Tongue (tissue), 3 donors: ENCODE measurements at places on chromosomes 1 and 21. TPM values are rescaled to one million over a fixed set of nuclear protein-coding genes. Genes with fewer than 3 reads are reported as not detected.
A peak's percentile ranks its signal among the peaks of the same experiment; 100 is the strongest.

FLG2 gene
- 0.21 TPM for total RNA-seq

TTC4 gene
- total RNA-seq = 42.4 TPM

DNA sequence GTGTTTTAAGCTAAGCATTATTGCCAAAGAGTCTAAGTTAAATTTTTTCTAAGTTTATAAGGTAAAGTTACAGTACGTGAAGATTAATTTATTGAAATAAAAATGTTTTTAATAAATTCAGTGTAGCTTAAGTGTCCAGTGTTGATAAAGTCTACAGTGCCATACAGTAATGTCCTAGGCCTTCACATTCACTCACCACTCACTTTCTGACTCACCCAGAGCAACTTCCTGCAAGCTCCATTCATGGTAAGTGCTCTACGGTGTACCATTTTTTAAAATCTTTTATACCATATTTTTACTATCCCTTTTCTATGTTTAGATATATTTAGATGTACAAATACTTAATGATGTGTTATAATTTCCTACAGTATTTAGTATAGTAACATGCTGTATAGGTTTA is 173.2 kb downstream of the CACNA1E start:
- no peak for DNase-seq

MCL1 gene
- 256 TPM for total RNA-seq

DNA sequence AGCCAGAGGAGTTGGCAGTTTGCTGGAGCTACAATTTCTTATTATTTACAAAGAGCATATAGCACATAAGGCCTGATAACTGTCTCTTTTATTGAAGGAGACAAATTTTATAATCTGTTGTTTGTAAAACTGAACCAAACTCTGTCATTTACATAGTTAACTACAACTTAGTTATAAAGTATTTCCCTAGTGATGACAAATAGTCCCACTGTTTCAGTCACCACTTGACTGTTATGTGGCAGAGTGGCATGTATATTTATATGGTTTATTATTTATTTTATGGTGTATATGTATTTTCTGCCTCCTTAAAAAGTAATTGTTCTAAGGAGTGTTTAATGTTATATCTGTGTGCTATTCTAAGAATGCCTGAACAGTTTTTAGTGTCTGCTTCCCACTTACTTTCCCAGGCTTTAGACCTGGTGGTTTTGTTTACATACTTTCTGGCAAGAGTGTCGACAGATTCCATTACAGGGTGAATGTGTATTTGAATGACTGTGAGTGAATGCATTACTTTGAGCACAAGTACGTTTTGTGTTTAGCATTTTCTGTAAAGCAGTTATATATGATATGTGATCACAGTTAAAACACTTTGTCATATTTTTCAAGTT is 10.0 kb downstream of the TSEN15 start:
- DNase-seq = peak; percentile 40

DNA sequence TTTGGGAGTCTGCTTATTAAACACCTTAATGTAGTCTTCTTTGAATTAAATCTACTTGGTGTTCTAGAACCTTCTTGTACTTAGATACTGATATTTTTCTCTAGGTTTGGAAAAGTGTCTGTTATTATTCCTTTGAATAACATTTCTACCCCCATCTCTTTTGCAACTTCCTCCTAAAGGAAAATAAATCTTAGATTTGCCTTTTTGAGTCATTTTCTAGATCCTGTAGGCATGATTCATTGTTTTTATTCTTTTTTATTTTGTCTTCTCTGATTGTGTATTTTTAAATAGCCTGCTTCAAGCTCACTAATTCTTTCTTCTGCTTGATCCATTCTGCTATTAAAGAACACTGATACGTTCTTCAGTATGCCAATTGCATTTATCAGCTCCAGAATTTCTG is 155.9 kb upstream of the NEGR1 start:
- no peak for DNase-seq

OLFML2B gene
- total RNA-seq = 45.7 TPM

CR2 gene
- not detected for total RNA-seq

DNA sequence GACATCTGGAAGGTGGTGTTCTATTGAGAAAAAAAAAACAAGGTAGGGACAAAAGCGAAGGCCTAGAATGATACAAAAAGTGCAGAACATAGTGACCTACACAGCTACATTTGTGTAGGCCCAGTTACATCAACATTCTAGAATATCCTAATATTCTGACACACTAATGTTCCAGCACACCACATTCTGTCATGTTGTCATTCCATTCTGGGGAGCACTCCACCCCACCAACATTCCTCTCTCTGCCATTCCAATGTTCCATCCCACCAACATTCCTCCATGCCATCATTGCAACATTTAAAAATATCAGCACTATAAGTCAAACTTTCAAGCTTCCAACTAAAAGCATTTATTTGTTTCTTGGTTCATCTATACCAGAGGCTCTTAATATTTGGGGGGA is 28.5 kb downstream of the COA7 start:
- DNase-seq = no peak

GRCh38 chr1:207812778-207813511 is 61.1 kb downstream of the CD46 start:
- DNase-seq = no peak

CLEC20A gene
- total RNA-seq = not detected

DNA sequence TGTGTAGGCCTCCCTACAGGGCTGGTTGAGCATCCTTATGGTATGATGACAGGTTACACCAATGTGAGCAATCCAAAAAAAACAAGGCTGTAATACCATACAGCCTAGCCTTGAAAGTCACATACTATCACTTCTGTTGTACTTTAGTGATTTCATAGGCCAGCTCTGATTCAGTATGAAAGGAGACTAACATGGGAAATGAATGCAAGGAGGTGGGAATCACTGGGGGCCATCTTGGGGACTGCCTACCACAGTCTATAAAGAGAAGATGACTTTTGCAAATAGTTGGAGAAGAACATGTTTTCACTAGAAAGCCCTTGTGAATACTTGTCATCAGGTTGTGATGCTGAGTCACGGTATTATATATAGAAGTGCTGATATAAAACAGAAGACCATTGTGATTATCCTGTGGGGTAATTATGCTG is 270.7 kb downstream of the S1PR1 start:
- no peak for DNase-seq

DNA sequence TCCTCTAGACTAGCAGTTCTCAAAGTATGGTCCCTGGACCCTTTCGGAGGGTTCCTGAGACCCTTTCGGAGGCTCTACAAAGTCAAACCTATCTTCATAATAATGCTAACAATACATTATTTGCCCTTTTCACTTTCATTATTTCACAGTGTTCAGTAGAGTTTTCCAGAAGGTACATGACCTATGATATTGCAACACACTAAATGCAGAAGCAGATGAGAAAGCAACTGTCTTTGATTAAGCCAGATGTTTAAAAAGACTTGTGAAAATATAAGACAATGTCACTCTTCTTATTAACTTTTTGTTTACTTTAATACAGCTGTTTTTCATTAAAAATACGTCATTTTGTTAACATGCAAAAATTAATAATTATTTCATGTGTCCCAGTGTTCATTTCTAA is 5.8 kb downstream of the KCNJ10 start:
- DNase-seq = no peak

AGMAT gene
- 2.2 TPM for total RNA-seq

RAB25 gene
- total RNA-seq = 13.3 TPM

F5 gene
- total RNA-seq = 0.62 TPM

DNA sequence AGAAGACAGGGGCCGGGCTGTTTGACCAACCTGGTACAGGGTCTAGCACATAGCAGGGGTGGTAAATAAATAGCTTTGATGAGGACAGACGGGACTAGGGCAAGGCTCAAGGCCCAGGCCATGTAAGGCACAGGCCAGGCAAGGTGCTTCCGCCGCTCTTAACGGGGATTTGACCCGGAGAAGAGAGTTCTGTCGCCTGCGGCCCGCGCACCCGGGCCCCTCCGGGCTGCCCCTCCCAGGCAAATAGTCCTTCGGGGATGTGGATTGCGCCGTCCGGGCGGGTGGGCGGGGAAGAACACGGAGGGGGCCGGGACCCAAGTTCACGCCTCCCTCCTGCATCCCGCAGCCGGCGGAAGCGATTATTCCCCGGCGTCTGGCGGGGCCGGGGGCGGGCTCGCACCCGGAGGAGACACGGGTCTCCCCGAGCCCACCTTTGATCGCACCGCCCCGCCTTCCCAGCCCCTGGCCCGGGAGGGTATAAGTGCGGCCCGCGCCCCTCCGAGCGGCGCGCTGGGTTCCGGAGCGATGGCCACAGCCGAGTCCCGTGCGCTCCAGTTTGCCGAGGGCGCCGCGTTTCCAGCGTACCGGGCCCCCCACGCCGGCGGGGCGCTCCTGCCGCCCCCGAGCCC is at the start of gene MIXL1:
Gene MIXL1 (plus strand): TSS at position 508 of the 629 bp plus-strand sequence. CDS start 18 bp downstream, at position 526.
- DNase-seq = peak; percentile 22

PADI3 gene
- total RNA-seq = 1.1 TPM

GRCh38 chr1:150132372-150132771 is 17.3 kb upstream of the PLEKHO1 start:
- DNase-seq = no peak

C1orf74 gene
- 3.3 TPM for total RNA-seq

SLC35F3 gene
- 0.72 TPM for total RNA-seq

CFAP45 gene
- total RNA-seq = 0.10 TPM
